ENCODE measurements at places on chromosomes 13 and 19. TPM values are rescaled to one million over a fixed set of nuclear protein-coding genes. Genes with fewer than 3 reads are reported as not detected.

The SYNE4 gene
- 9.3 TPM for total RNA-seq

The NLRP5 gene
- not detected for total RNA-seq

The WASF3 gene
- total RNA-seq = 13.2 TPM

The NCAN gene
- total RNA-seq = not detected

The ZNF302 gene
- 16.6 TPM for total RNA-seq

The TSKS gene
- total RNA-seq = not detected

The PSENEN gene
- total RNA-seq = 10.6 TPM

The NLRP7 gene
- not detected for total RNA-seq

The ALKBH7 gene
- 41.2 TPM for total RNA-seq

The CGB3 gene
- total RNA-seq = not detected

The IRGC gene
- total RNA-seq = not detected

The DLEU7 gene
- total RNA-seq = not detected

The RAVER1 gene
- total RNA-seq = 9.9 TPM

The ZNF667 gene
- 1.3 TPM for total RNA-seq

The ZNF723 gene
- not detected for total RNA-seq

GRCh38 chr19:19059837-19060611 is 3.8 kb upstream of the SLC25A42 start:
- no peak overlapping the region for H3K27ac ChIP-seq
- H3K36me3 ChIP-seq = no peaks in the 10 kb centered on the region
- no peak overlapping the region for H3K4me3 ChIP-seq
- H3K27me3 ChIP-seq = no peaks in the 10 kb centered on the region

DNA sequence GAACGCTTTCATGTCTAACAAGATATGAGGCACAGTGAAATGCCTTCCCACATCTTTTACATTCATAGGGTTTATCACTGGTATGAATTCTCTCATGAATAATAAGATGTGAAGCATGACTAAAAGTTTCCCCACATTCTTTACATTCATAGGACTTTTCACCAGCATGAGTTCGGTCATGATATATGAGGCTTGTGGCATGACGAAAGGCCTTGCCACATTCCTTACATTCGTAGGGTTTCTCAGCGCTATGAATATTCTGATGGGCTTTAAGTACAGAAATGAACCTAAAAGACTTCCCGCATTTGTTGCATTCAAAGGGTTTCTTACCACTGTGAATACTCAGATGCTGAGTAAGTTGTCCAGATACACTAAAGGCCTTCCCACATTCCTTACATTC is 21.3 kb downstream of the ZNF607 start:
- no peaks in the 10 kb centered on the region for H3K27me3 ChIP-seq
- no peak for DNase-seq
- H3K36me3 ChIP-seq = peaks cover 2% of the 10 kb centered on the region
- no peaks in the 10 kb centered on the region for H3K4me1 ChIP-seq

GRCh38 chr19:2719920-2720776 is 1.0 kb downstream of the DIRAS1 start:
- H3K36me3 ChIP-seq = no peaks in the 10 kb centered on the region
- no peaks in the 10 kb centered on the region for H3K27me3 ChIP-seq
- no peak overlapping the region for H3K27ac ChIP-seq
- peaks cover 16% of the 10 kb centered on the region for H3K4me1 ChIP-seq
- DNase-seq = peak; percentile 53

DNA sequence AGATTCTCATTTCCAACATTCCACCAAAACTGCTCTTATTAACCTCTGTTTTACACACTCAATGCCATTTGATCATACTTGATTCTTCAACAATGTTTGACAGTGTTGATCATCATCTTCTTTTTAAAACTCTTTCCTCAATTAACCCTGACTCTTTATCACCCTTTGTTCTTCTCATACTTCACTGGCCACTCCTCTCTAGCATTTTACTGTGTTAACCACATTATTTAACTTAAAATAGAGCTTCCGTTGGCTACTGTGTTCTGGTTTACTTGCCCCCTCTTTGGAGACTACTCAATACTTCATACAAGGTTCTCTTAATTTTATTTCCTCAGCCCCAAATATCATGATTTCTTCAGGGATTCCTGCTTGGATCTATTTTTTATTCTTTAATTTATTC is 121.1 kb upstream of the SPRY2 start:
- H3K36me3 ChIP-seq = no peaks in the 10 kb centered on the region
- no peaks in the 10 kb centered on the region for H3K27me3 ChIP-seq
- no peak overlapping the region for H3K4me3 ChIP-seq
- DNase-seq = no peak
- H3K27ac ChIP-seq = no peak overlapping the region
- H3K4me1 ChIP-seq = peaks cover 6% of the 10 kb centered on the region

DNA sequence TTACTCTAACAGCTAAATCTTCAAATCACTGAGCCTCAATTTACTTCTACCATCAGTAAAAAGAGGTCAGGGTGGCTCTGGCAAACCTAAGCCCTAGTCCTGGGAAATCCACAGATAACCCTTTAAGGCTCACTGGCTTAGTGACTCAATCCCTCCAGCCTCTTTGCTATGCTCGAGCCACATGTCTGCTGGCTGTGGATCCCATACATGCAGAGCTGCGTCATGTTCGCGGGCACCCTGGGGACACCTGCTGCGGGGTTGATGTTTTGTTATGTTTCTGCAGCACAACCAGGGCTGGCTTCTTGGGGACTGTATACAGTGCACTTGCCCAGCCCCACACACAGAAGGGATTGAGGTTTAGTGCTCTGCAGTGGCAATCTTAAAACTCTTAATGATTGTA is 41.6 kb upstream of the C13orf42 start:
- no peak for DNase-seq
- H3K27ac ChIP-seq = no peak overlapping the region
- H3K27me3 ChIP-seq = no peaks in the 10 kb centered on the region
- H3K4me3 ChIP-seq = no peak overlapping the region
- H3K36me3 ChIP-seq = no peaks in the 10 kb centered on the region

DNA sequence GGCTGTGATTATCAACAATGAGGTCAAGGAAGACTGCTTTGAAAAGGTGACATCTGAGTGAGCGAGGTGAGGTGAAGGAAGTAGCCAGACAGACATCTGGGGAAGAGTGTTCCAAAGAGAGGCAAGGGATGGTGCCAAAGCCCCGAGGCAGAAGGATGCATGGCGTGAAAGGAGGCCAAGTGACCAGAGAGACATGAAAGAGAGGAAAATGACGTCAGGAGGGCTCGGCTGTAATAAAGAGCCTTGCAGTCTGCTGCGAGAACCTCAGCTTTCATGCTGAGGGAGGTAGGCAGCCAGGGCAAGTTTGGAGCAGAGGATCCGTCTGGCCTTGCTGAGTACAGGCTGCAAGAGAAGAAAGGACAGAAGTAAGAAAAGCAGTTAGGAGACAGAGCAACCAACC is 50.8 kb downstream of the FOXO1 start:
- no peak overlapping the region for H3K27ac ChIP-seq
- no peak for DNase-seq
- H3K4me1 ChIP-seq = peaks cover 77% of the 10 kb centered on the region
- H3K27me3 ChIP-seq = no peaks in the 10 kb centered on the region

- no peak overlapping the region for H3K4me3 ChIP-seq
- DNase-seq = no peak
- H3K4me1 ChIP-seq = no peaks in the 10 kb centered on the region
Observed at GRCh38 chr13:51967482-51968446, 43.5 kb downstream of the ATP7B start.

DNA sequence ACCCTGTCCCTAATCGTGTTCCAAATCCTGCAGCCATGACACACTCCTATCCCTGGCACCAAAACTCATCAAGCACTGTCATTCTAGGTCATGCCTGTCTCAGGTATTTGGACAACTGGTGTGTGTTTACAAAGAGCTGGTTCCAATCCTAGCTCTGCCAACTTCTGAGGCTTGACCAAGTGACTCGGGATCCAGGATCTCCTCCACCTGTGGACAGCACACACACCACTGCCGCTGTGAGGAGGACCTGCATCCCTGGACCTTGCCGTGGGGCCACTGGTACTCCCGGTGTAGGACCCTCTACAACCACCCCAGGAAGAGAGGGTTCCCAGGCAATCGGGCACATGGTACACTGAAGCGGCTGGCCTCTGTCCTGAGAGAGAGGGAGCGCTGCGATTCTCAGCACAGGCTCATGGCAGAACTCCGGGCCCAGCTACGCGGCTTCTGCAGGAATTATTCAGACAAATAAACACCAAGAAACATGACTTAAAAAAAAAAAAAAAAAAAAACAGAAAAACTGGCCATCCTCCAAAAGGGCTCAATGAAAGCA is 20.4 kb downstream of the MLLT1 start:
- no peak overlapping the region for H3K27ac ChIP-seq
- no peaks in the 10 kb centered on the region for H3K27me3 ChIP-seq
- H3K36me3 ChIP-seq = no peaks in the 10 kb centered on the region
- H3K4me3 ChIP-seq = no peak overlapping the region
- DNase-seq = no peak

DNA sequence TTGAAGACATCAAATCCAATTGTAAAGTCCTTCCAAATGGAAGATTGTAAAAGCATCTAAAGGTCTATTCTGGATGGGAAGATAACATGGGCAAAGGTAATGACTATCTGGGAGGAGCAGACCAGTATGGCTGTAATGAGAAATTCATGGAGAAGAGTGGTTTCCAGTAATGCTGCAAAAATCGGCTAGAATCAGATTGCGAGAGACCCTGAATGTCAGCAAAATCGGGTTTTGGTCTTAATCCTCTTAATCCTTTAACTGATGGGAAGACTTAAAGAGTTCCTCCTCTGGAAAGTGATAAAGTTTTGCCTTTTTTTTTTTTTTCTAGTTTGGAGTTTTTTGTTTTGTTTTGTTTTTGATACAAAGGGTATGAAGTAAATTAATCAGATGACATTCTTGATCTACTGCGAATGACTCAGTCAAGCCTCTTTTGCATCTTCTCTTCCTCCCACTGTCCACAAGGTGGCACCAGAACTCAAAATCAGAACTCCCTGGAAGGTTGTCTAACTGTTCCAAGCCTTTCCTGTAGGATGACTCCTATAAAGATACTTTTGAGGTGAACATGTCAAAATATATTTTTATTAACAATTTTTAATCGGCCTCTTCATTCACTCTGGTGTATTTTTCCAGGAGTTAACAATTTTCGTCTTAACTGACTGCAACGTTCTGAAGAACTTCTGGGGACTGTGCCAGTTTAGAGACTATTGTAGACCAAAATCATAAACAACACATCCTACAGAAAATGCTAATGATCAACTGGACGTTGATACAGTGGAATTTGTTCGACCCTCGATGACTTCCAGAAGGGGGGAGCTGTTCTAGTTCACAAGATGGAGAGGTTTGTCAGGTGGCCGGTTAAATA is 213.3 kb upstream of the MIR17HG start:
- H3K27ac ChIP-seq = no peak overlapping the region
- no peaks in the 10 kb centered on the region for H3K36me3 ChIP-seq
- H3K4me3 ChIP-seq = no peak overlapping the region
- H3K27me3 ChIP-seq = no peaks in the 10 kb centered on the region
- no peaks in the 10 kb centered on the region for H3K4me1 ChIP-seq

GRCh38 chr13:76968041-76968440 is 19.7 kb downstream of the ACOD1 start:
- H3K4me3 ChIP-seq = no peak overlapping the region
- H3K36me3 ChIP-seq = no peaks in the 10 kb centered on the region
- no peak for DNase-seq
- H3K4me1 ChIP-seq = no peaks in the 10 kb centered on the region

DNA sequence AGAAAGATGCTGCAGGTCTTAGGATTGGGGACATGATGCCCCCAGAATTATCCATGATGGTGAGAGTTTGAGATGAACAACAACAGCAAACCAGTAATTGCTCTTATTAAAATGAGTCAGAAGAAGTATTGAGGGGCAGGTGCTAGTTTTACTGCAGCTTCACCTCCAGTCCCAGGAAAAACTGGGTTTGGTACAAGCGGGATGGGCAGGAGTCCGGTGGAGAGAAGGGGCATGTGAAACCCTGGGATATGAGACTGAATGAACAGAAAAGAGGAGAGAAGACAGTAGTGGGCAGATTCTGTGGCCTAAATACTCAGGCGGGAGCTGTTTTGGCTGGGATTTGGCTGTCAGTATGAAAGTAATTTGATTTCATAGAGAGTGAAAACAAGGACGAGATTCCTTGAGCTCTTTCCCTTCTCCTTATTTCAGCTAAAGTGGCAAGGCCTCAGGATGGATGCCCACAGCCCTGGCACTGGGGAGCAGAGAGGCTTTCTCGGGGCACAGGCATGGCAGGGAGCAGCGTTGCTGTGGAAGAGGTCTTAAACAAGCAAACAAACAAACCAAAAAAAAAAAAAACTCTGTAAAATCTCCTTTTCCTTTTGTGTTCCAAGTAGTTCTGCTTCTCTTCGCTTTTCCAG is 30.7 kb downstream of the NFIX start:
- no peaks in the 10 kb centered on the region for H3K36me3 ChIP-seq
- peaks cover 58% of the 10 kb centered on the region for H3K4me1 ChIP-seq
- H3K27me3 ChIP-seq = no peaks in the 10 kb centered on the region
- no peak for DNase-seq
- H3K27ac ChIP-seq = peak overlapping the region; percentile 64

GRCh38 chr13:113260996-113261395 is 36.0 kb upstream of the LAMP1 start:
- H3K27ac ChIP-seq = no peak overlapping the region
- no peak overlapping the region for H3K4me3 ChIP-seq
- H3K27me3 ChIP-seq = no peaks in the 10 kb centered on the region
- H3K4me1 ChIP-seq = no peaks in the 10 kb centered on the region
- peaks cover 26% of the 10 kb centered on the region for H3K36me3 ChIP-seq
- DNase-seq = no peak

DNA sequence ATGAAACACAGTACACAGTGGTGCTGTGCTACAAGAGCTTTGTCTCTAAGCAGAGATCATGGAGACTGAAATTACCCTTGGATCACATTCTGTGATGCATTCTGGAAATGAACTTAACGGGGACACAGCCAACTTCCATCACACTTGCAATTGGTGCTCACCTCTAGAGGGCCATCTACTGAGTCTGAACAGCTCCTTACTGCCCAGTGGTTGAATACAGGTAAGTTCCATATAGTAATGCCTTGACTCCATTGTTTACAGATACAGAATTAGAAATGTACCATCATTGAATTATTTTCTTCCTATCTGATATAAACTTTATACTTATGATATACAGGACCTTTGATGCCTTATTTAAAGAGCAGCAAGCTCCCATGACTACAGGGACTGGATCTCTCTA is 686.4 kb downstream of the PCDH9 start:
- H3K4me1 ChIP-seq = no peaks in the 10 kb centered on the region
- H3K4me3 ChIP-seq = no peak overlapping the region
- H3K36me3 ChIP-seq = no peaks in the 10 kb centered on the region
- no peak overlapping the region for H3K27ac ChIP-seq
- DNase-seq = no peak
- H3K27me3 ChIP-seq = no peaks in the 10 kb centered on the region

- peak overlapping the region; percentile 94 for H3K27ac ChIP-seq
- peak; percentile 87 for DNase-seq
- peak overlapping the region; percentile 1 for H3K4me3 ChIP-seq
- H3K27me3 ChIP-seq = no peaks in the 10 kb centered on the region
- H3K4me1 ChIP-seq = peaks cover 86% of the 10 kb centered on the region
- H3K36me3 ChIP-seq = no peaks in the 10 kb centered on the region
Observed at GRCh38 chr19:45881909-45882528, 3.9 kb downstream of the IRF2BP1 start.

- H3K4me3 ChIP-seq = no peak overlapping the region
- DNase-seq = no peak
- no peaks in the 10 kb centered on the region for H3K27me3 ChIP-seq
- no peaks in the 10 kb centered on the region for H3K36me3 ChIP-seq
- H3K4me1 ChIP-seq = peaks cover 20% of the 10 kb centered on the region
- peak overlapping the region; percentile 61 for H3K27ac ChIP-seq
Observed at GRCh38 chr19:51108805-51109146, 567 bp upstream of the CTU1 start.

- no peak for DNase-seq
- no peak overlapping the region for H3K4me3 ChIP-seq
- no peaks in the 10 kb centered on the region for H3K27me3 ChIP-seq
- H3K36me3 ChIP-seq = no peaks in the 10 kb centered on the region
- no peak overlapping the region for H3K27ac ChIP-seq
- H3K4me1 ChIP-seq = no peaks in the 10 kb centered on the region
Observed at GRCh38 chr19:31718032-31718431, 368.8 kb upstream of the TSHZ3 start.
